RWPE1 (cell line): ENCODE measurements at places on chromosomes 2 and 18.

DNA sequence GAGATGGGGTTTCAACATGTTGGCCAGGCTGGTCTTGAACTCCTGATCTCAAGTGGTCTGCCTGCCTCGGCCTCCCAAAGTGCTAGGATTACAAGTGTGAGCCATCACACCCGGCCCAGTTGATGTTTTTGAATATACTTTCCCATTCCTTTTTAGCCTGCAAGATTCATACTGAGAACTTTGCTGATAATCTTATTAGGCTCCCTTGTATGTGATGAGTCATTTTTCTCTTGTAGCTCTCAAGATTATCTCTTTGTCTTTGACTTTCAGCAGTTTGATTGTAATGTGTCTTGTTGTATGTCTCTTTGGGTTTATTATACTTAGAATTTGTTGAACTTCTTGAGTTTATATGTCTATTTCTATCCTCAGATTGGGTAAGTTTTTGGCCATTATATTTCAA, 81.4 kb downstream of the OTX1 start:
- DNase-seq, result no peak

- no peak for DNase-seq
These were observed 1530.6 kb upstream of the SLC39A10 start for GRCh38 chr2:194126418-194126817.

GRCh38 chr2:164840458-164840929, 1.1 kb downstream of the COBLL1 start:
- DNase-seq, result peak; percentile 48

- no peak for DNase-seq
These were observed 9.3 kb downstream of the TSHZ1 start for GRCh38 chr18:75219745-75220375.

- no peak for DNase-seq
These were observed 261.6 kb upstream of the RASGRP3 start for GRCh38 chr2:33214857-33215256.

GRCh38 chr2:218028189-218028495, 25.3 kb upstream of the TNS1 start:
- no peak for DNase-seq

GRCh38 chr2:109377976-109378375, 235.8 kb downstream of the SEPTIN10 start:
- DNase-seq, result no peak

DNA sequence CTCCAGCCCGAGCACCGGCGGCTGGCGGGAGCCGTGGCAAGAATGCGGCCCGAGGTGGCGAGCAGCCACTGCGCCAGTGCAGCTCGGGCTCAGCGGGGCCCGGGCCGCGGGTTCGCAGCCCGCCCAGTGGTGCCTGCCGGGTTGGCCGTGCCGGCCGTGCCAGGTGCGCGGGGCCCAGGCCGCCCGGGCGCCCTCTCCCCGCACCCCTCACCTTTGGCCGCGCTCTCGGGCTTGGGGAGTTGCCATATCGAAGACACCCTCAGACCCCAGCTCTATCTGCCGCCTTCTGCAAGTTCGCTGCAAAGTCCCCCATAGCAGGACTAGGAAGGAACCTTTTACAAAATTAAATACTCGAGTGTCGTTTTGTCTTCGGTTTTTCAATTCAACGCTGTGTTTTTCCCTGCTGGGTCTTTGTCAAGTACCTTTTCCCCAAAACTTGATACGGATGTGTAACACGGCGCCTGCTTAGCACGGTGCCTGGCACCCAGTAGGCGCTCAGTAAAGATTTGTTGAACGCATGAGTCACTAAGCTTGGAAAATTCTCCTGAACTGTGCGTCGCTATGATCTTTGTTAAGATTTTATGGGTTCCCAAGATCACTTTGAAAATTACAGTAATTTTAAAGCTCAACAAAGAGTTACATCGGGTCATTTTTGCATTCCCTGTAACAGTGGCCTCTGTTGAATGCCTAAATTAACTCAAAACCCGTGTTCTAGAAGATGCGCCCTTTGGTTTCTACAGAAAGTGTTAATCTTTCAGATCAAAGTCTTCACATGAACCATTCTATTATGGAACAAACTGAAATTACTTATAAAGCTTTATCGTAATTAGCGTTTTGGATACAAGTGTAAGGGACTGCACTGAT, 750 bp downstream of the STRADB start:
- DNase-seq, result no peak

- DNase-seq, result no peak
These were observed 227.6 kb downstream of the ANAPC1 start for GRCh38 chr2:111656436-111656835.

- no peak for DNase-seq
These were observed 94.5 kb downstream of the LAMA1 start for GRCh38 chr18:7023063-7023580.

DNA sequence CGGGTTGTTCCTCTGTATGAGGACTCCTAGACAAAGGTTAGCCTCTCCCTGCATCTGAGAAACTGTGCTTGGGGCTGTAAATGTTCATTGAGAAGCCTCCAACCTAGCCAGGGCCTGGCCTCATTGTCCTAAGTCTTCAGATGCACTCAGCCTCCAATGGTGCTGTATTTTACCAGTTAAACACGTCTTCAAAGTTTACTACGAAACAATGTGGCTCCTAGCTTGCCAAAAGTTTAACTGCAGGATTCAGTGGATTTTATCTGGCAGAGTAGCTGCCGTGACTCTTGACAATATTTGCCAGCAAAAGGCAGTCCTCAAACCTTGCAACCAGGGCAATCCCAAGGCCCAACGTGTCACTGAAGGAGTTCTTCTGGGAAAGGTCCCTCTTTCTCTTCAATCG, 1.1 kb downstream of the PID1 start:
- no peak for DNase-seq

GRCh38 chr18:48095726-48096125, 165.3 kb upstream of the SMAD2 start:
- no peak for DNase-seq

GRCh38 chr2:43592443-43592842, 3.4 kb downstream of the THADA start:
- DNase-seq, result no peak

- DNase-seq, result no peak
These were observed 6.0 kb upstream of the RAB6D start for GRCh38 chr2:131369954-131370353.

DNA sequence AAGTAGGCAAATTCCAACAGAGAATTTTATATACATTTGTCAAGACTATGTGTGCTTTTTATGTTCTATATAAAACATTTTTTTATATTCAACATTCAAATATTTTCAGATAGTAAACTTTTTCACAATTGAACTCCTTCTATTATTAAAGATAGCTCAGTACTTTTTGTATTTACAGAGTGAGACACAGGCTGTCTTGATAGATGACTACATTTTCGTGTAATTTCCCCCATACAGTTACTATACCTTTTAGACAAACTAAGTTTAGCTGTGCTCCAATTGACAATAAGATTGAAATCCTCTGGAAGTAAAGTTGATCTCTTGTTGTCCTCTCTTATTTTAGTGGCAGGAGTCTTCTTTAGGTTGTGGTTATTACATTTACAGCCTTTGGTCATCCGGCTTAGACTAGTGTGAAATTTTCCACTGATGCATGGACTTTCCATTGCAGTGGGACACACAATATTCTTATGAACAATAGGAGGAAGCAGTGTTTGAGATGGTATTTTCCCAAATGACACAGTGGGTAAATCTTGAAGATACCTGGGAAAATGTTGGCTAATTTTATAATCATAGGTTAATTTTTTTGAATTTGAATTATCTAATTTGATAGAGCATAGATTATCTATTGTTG, 21.0 kb downstream of the ZSWIM2 start:
- DNase-seq, result no peak

GRCh38 chr2:31032475-31032874, 105.8 kb downstream of the GALNT14 start:
- no peak for DNase-seq

DNA sequence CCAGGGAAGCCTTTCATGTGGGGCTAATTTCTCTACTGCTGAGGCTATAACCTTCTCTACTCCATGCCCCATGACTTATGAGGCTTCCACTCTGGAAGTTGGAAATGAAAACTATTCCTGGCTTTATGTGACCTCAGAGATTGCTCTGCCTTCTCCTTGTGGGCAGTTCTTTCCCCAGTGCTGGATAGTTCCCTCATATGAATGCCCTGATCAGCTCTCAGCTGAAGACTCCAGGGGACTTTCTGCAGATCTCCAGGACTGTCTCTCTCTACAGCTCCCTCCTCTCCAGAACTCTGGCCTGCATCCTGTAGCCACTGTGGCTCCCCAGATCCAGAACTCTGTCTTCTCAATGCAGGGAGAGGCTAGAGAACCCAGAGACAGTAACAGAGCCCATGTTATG, 235.1 kb downstream of the SEPTIN10 start:
- DNase-seq, result no peak

DNA sequence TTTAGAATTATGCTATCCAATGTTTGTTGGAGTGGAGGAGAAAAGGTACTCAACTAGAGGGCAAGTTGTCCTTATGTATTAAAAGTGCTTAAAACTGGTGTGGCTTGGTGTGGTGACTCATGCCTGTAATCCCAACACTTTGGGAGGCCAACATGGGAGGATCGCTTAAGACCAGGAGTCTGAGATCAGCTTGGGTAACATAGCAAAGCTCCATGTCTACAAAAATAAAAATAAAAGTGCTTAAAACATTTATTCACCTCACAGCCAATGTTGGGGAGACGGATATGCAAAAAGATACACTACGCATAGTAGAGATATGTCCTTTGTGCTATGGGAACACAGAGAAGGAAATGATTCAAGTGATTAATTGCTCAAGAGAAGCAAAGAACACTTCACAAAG, 19.3 kb upstream of the TNFAIP6 start:
- no peak for DNase-seq

- DNase-seq, result no peak
These were observed 410.6 kb downstream of the PIK3C3 start for GRCh38 chr18:42365591-42365990.

DNA sequence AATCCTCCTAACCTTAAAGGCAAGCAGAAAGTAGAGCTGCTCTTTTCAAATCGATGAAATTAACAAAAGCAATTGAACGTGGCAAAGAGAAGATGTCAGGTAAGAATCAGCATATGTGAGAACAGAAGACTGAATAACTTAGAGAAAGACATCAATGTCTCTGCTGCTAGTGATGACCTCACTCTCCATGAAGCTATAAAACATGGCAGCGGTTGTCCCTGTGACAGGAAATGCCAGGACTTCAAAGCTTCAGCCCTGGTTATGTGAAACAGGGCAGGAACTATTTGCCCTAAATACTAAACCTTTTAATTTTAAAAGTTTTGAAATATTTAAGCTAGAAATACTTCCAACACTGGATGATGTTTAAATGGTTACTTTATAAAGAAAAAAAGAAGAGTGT, 383.7 kb downstream of the XIRP2 start:
- no peak for DNase-seq

- DNase-seq, result no peak
These were observed 4.6 kb upstream of the SERTAD2 start for GRCh38 chr2:64658269-64658668.

GRCh38 chr2:21269382-21269781, 145.6 kb downstream of the TDRD15 start:
- no peak for DNase-seq

GRCh38 chr2:239605409-239605808, 204.6 kb upstream of the HDAC4 start:
- no peak for DNase-seq

GRCh38 chr2:118971245-118972122, 29.5 kb downstream of the MARCO start:
- DNase-seq, result peak; percentile 89

GRCh38 chr2:10434886-10435819, 13.0 kb downstream of the ODC1 start:
- peak; percentile 82 for DNase-seq

- peak; percentile 67 for DNase-seq
These were observed 371.9 kb downstream of the IRS1 start for GRCh38 chr2:226427538-226428307.

- no peak for DNase-seq
These were observed 18.1 kb upstream of the MSTN start for GRCh38 chr2:190080527-190081049.

DNA sequence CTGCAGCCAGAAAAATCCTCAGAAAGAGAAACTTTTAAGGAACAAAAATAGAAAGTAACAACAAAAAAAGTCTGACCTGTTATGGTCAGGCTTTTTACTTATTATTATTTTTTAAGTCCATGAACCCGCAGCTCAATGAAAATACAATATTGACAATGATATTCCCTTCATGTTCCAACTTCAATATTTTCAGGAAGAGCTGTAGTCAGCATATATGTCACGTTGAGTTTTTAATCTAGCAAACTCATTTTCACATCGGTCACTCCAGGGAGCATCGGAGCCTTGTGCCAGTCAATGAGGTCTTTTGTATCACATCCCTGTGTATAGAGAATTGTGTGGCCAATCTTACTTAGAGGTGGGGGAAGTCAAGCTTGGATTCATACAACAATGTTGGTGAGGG, 568.4 kb upstream of the GCFC2 start:
- DNase-seq, result no peak

DNA sequence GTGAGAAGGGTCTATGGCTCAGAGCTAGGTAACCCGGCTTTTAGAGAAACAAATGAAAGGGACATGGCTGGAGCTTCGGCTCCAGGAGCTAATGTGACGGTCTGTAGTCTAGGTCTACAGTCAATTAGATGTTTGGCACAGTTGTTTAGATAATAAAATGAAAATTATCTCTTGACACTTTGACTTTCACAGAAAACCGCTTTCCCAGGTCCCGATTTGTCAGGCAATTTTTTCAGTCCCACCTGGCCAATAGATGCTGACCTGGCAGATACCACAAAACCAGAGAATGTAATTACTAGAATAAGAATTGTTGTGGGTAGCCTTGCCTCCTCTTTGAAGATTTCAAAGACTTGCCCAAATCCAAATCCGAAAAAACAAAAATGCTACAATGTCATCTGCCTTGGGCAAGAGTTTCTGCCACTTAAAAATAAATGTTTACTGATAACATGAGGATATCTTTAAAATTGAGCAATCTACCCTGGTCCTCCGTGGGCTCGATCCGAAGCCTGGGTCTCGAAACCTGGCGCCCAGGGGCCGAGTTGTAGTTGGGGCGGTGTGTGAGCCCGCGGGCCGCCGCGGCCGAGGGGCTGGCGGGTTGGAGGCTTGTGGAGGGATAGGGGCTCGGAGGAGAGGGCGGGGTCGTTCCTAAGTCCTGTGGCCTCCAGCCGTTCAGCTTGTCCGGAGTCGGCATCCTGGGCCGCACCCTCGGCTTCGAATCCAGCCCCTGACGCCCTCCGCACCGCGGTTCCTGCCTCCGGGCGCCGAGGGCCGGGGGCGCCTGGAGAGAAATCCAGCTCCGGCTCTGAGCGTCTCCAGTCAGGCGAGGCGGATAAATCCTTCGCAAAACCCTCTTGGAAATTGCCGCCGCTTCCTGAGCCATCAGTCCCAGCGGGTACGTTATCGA, 2.3 kb downstream of the EMX1 start:
- DNase-seq, result no peak

- no peak for DNase-seq
These were observed 687.9 kb upstream of the ACVR2A start for GRCh38 chr2:147156970-147157369.

GRCh38 chr2:161839926-161840325, 215.7 kb downstream of the SLC4A10 start:
- no peak for DNase-seq

DNA sequence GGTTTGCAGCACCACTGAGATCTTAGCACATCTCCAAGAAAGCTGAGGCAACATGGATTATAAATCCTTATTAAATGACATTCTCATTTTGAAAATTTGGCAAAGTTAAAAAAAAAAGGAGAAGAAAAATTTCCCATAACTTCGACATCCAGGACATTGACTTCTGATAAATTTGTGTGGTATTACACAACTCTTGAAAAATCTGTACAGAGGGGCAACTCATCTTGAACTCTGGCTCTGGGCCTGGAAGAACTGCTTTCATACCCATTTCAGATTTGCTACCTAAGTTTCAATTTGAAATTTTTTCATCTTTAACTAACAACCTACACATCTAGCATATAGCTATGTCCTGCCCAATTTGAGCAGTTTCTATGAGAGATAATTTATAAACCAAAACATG, 118.0 kb upstream of the UGP2 start:
- DNase-seq, result no peak
